ENCODE measurements at places on chromosomes 7 and 10.

- no peak for DNase-seq
Measured at GRCh38 chr7:113392841-113393540, 274.6 kb upstream of the SMIM30 start.

DNA sequence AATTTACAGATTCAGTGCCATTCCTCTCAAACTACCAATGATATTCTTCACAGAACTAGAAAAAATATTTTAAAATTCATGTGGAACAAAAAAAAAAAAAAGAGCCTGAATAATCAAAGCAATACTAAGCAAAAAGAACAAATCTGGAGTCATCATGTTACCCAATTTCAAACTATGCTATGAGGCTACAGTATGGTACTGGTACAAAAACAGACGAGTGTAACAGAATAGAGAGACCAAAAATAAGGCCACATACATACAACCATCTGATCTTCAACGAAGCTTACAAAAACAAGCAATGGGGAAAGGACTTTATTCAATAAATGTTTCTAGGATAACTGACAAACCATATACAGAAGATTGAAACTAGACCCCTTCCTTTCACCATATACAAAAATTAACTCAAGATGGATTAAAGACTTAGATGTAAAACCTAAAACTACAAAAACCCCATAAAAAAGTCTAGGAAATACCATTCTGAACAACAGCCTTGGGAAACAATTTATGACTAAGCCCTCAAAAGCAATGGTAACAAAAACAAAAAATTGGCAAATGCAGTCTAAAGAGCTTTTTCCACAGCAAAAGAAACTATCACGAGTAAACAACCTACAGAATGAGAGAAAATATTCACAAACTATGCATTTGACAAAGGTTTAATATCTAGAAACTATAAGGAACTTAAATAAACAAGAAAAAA, 207.7 kb downstream of the PTN start:
- DNase-seq, result peak; percentile 44

GRCh38 chr7:98202367-98203195, 8.7 kb upstream of the BHLHA15 start:
- no peak for DNase-seq

GRCh38 chr10:34654211-34654610, 160.9 kb downstream of the PARD3 start:
- no peak for DNase-seq

DNA sequence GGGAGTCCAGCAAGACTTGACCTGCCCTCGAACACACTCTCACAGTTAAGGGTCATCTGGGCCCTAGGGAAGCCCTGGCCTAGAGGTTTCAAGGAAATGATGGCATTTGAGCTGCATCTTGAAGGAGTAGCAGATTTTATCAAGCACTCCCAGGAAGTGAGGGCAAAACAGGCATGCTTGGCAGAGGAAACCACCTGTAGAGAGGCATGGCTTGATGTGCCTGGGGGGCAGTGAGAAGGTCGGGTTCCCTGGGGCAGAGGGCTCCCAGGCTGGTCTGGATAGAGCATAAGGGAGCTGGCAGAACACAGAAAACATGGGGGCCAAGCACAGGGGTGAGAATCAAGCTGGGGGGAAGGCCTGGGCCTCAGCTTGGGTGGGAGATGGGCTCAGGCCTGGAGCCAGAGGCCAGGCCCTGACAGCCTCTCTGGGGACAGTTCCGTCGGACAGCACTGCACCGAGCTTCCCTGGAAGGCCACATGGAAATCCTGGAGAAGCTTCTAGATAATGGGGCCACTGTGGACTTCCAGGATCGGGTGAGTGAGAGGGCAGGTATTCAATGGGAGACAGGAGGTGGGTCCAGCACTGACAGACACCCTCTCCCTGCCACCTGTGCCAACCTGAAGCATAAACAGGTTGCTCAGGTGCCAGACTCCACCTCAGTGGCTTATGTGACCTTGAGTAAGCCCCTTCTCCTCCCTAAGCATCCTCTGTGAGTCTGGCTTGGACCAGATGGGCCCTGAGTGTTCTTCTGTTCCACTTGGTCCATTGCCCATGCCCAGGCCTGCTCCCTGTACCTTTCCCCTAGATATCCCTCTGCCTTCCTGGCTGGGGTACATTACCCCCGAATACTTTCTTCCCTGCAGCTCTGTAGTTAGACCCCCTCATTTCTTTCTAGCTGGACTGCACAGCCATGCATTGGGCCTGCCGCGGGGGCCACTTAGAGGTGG, 3.5 kb upstream of the HOGA1 start:
- DNase-seq, result no peak

All from mesenchymal stem cell (in vitro differentiated cells and primary cell).